B cell (primary cell): ENCODE measurements at places on chromosomes 12 and 14. TPM values are rescaled to one million over a fixed set of nuclear protein-coding genes. Genes with fewer than 3 reads are reported as not detected.

The PLA2G1B gene
- total RNA-seq = not detected in 2 replicates

The NXPH4 gene
- total RNA-seq = 6.9 and 8.6 TPM in 2 replicates

The CLIP1 gene
- 62.4 and 64.9 TPM in 2 replicates for total RNA-seq

The C14orf180 gene
- not detected in 2 replicates for total RNA-seq

The KLRC1 gene
- not detected in 2 replicates for total RNA-seq

The KRT75 gene
- not detected in 2 replicates for total RNA-seq

The VRTN gene
- total RNA-seq = not detected in 2 replicates

The ACSS3 gene
- total RNA-seq = not detected in 2 replicates

The IL23A gene
- 18.5 and 20.5 TPM in 2 replicates for total RNA-seq

The PROX2 gene
- 0.07 TPM in 1 of 2 replicates, not detected in the other for total RNA-seq

The NFATC4 gene
- total RNA-seq = 7.6 and 7.9 TPM in 2 replicates

The KRT80 gene
- total RNA-seq = not detected in 2 replicates

The CCDC196 gene
- total RNA-seq = not detected in 2 replicates

The IQSEC3 gene
- total RNA-seq = 0.15 and 1.8 TPM in 2 replicates

The CACNA1C gene
- total RNA-seq = 0.02 and 0.10 TPM in 2 replicates

The TCL1B gene
- total RNA-seq = 5.5 and 5.7 TPM in 2 replicates

The KLHDC1 gene
- 11.7 and 13.7 TPM in 2 replicates for total RNA-seq

The RBP5 gene
- total RNA-seq = 0.63 and 1.1 TPM in 2 replicates

The SLC10A1 gene
- not detected in 2 replicates for total RNA-seq

The AP1G2 gene
- 627 and 648 TPM in 2 replicates for total RNA-seq

The COX8C gene
- total RNA-seq = not detected in 2 replicates

The NRDE2 gene
- 35.8 and 37.7 TPM in 2 replicates for total RNA-seq

The SLC38A4 gene
- total RNA-seq = not detected in 2 replicates

The ALDH2 gene
- total RNA-seq = 22.3 TPM in 2 replicates

The CCDC184 gene
- 0.54 and 0.66 TPM in 2 replicates for total RNA-seq

The KLRD1 gene
- total RNA-seq = 0.32 and 0.92 TPM in 2 replicates
